ENCODE measurements at places on chromosomes 16 and 17.

GRCh38 chr17:62163847-62164246, 98.8 kb upstream of the MED13 start:
- no peak for DNase-seq

DNA sequence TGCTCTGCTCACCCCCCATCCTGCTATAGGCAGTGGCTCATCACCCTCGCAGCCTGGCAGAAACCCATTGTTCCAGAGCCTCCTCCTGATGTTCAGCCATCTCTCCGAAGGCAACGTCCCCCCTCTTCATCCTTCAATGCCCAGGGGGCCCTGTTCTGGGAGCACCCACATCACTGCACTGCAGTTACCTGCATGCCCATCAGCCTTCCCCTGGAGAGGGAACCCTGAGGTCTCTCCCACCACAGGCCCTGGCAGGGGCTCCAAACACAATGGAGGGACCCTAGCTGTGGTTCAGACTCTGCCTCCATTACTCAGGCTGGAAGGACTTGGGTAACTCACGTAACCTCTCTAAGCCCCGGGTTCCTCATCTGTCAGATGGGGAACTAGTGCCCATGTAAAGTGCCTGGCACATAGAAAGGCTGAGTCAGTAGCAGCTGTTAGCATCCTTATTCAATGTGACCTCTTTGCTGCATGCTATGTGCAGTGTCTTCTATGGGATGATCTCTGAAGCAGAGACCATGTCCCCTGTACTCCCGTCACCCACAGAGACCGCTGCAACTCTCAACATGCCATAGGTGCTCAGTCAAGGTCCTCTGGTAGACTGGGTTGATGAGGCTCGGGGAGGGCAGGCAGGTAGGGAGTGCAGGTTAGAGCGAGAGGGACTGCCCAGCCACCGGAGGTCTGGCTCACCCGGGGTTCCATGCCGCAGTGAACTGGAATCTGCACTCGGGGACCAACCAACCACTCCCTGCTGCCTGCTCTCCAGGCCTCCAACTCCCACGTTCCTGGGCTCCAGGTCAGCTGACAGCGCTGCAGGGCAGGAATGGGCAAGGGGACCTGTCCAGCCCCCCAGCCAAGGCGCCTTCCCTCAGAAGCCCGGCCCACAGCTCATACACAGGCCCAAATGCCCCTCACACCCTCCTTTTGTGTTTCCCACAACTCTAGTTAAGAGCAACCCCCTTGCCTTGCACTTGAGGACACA, 233.2 kb downstream of the ZNF423 start:
- no peak for DNase-seq

- no peak for DNase-seq
These were observed 4.3 kb downstream of the TBCD start for GRCh38 chr17:82756166-82756565.

DNA sequence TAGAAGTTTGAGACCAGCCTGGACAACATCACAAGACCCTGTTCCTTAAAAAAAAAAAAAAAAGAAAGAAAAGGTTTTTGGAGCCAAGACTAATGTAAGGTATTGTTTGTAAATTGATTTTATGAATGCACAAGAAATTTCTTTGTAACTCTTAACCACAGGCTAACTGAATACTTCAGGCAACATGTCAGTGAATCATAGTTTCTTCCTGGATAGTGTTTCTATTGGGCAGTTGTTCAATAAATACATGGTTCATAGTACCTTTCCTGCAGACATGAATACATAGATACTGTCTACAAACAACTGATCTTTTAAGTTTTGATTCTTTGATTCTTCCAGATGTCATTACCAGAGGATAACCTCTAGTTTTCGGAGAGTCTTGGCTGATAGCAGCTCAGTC, 11.6 kb downstream of the DDX42 start:
- DNase-seq, result no peak

DNA sequence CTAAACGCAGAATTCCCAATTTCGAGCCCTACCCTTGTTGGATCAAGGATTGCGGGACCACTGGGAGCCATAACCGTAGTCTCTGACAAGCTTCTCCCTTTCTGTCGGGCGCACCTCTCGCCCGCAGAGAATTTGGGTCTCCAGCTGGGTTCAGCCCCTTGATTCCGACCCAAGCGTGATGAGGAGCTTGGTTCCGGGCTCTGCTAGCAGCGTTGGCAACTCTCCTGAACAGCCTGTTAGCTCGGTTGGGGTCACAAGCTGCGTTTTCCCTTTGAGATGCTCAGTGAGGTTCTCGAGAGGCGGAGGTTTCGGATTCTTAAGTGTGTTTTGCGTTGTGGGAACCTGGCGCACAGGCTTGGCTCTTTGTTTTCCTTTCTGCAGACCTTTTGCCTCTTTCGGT, 655 bp downstream of the ATXN1L start:
- DNase-seq, result no peak

DNA sequence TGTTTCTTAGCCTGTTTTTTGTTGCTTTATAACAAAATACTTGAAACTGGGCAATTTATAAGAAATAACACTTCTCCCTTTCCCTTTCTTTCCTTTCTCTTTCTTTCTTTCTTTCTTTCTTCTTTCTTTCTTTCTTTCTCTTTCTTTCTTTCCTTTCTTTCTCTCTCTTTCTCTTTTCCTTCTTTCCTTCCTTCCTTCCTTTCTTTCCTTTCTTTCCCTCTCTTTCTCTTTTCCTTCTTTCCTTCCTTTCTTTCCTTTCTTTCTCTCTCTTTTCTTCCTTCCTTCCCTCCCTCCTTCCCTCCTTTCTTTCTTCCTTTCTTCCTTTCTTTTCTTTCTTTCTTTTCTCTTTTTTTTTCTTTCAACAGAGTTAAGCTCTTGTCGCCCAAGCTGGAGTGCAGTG, 27.8 kb downstream of the FAM20A start:
- no peak for DNase-seq

- DNase-seq, result no peak
These were observed 40.3 kb upstream of the TEKT3 start for GRCh38 chr17:15381707-15382106.

GRCh38 chr17:81866440-81867169, 4.5 kb downstream of the ARHGDIA start:
- DNase-seq, result no peak

GRCh38 chr17:4998027-4998731, 429 bp downstream of the KIF1C start:
- DNase-seq, result no peak

GRCh38 chr16:50550035-50550434, 1.8 kb downstream of the NKD1 start:
- no peak for DNase-seq

- no peak for DNase-seq
These were observed 365.2 kb downstream of the C16orf95 start for GRCh38 chr16:86951831-86952598.

Data from NK-92 treated with Interleukin-12 subunit alpha and Interleukin-12 subunit beta, amount 100 ng/mL, for 24 hours (cell line).